Left lobe of liver (tissue), 2 donors: ENCODE measurements at places on chromosomes 2 and 18. TPM values are rescaled to one million over a fixed set of nuclear protein-coding genes. Genes with fewer than 3 reads are reported as not detected.

The DSC3 gene
- 0.03 TPM for total RNA-seq

The IL36B gene
- not detected for total RNA-seq

The BOLA3 gene
- 12.8 TPM for total RNA-seq

The MAIP1 gene
- 29.5 TPM for total RNA-seq

The EMILIN1 gene
- total RNA-seq = 16.0 TPM

The ZC3H15 gene
- total RNA-seq = 20.0 TPM

The SCYGR1 gene
- total RNA-seq = not detected
